Pulmonary artery endothelial cell (primary cell): ENCODE measurements at places on chromosomes 13 and 19. TPM values are rescaled to one million over a fixed set of nuclear protein-coding genes. Genes with fewer than 3 reads are reported as not detected.

- no peak for DNase-seq
These were observed 46.4 kb downstream of the PSG3 start for GRCh38 chr19:42693760-42694350.

DNA sequence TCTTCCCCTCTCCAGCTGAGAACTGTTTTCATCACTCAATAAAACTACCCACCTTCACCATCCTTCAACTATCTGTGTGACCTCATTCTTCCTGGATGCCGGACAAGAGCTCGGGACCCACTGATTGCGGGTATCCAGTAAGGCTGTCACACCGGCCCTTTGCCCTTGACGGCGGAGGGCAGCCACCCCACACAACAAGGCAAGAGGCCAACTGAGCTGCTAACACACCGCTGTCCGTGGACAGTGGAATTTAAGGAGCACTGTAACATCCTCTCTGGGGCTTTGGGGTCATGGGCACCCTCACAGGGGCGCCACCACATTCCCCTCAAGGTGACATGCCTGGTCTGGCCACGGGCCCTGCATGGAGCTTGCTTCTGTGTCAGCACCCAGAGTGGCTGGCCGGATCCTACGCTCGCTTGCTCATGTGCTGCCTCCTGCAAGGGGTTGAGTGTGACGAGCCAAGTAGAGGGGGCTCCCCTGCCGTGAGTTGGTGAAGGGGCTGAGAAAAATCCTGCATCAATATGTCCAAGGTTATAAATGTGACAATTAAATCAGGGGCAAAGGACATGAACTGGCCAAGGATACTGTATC, 31.4 kb downstream of the LHFPL6 start:
- no peak for DNase-seq

DNA sequence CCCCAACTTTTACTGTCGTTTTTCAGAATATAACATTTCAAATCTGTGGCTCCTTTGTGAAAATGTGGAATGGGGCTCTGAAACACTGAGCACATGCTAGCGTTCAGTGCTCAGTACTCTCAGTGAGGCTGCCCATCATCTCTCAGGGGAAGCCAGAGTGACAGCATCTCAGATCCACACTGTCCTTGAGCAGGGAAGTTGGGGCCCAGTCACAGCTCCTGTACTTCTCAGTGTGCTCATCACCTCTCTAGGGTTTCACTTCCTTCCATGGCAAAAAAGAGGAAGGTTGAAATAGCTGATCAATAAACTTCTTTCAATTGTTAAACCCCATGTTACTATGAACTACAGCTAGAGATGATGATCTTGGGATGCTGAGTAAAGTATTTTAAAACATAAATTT, 565.9 kb upstream of the SPRY2 start:
- no peak for DNase-seq

DNA sequence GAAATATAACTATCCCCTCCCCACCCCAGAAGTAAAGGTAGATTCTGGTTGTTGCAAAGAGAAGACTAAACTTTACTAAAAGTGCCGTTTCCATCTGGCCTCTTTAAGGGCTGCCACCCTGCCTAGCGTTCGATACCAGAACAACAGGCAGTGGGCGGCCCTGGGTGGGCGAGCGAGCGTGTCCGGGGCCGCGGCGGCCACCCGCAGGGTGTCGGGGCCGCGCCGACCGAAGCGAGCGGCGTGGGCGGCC, 2.6 kb downstream of the FGF9 start:
- DNase-seq = no peak

DNA sequence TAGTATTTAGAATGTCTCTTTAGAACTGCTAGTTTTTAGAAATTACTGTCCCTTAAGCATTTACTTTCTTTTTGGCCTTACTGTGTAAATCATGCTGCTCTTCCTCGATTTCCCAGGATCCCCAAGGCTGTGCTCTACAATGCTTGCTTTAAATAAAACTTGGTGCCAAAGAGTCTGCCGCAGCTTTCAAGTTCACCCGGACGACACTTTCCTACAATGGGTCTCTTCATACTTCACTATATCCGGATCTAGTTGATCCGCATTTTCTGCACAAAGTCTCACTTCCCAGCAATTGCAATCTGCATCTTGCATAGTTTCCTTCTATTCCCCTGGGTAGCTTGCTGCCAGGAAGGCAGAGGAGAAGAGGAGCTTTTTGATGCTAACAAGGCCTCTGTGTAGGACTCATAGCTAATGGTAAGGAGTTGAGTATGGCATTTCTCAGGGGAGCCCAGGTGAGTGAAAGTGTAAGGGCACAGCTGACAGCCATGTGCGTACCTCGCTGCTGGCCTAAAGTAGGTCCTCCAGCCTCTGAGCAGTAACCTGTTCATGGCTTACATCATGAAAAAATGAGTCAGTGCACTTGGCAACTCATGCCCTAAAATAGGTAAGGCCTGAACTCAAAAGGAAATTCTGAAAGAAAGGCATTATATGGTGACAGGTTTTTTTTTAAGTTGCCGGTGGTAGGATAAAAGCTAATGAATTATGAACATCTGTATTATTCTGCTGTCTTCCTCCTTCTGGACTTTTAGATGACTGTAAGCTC, 101.6 kb downstream of the ENOX1 start:
- no peak for DNase-seq

DNA sequence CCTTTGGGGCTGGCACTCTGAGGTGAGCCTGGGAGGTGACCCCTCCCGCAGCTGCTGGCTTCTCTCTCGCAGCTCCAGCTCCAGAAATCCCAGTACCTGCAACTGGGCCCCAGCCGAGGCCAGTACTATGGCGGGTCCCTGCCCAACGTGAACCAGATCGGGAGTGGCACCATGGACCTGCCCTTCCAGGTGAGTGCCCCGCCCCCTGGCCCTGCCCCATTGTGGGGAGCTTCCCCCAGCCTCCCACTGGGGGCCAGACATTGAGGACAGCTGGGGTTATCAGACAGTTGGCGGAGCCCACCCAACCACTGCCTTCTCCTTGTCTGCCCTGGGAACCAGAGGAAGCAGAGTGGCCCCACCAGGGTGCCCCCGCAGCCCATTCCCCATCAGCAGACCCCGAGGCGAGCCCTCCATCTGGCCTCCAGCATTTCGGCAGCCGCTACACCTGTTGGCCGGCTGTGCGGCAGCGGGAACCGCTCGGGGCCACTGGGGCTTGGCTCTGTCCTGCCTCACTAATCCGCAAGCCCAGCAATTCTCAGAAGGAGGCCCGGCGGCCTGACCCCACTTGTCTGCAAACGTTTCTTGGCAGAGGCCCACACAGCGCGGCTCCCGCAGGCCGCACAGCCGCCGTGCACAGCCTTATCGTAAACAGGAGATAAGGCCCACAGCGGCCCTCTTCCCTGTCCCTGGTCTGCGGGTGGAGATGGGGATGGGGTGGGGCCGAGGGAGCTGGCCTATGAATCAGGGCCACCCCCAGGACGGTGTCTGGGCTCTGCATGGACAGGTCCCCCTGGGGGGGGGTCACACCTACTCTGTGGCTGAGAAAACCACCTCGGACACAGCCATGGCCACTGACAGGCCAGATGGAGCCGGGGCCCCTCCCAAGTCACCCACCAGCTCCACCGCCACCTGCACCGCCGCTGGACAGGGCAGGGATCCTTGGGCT, 48.0 kb downstream of the COMP start:
- no peak for DNase-seq

The ARRDC5 gene
- total RNA-seq = not detected in 2 replicates

The TMEM238 gene
- 0.21 and 0.46 TPM in 2 replicates for total RNA-seq
